SW480 (cell line): ENCODE measurements at places on chromosomes 12 and 14.

DNA sequence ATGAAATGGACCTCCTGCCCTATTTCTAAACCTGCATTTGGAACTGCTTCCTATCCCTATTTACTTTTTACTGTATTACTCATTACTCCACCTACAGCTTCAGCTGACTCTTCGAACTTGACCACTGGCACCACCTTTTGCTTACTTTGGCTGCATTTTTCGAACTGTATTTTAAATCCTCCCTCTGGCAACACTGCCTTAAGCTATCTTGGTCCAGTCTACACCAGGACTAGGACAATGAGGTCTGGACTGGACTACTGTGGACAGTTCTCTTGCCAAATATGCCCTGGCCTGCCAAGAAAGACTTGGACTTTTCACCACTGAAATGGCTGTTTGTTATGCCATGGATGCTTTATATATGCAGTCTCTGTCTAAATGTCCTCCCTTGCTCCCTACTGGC lies 328.1 kb downstream of the BTG1 start:
- DNase-seq = no peak

GRCh38 chr14:60566101-60566500 lies 57.2 kb downstream of the SIX6 start:
- DNase-seq = no peak

- no peak for DNase-seq
These were observed 193.7 kb upstream of the FRMD6 start for GRCh38 chr14:51457843-51458562.

- DNase-seq = no peak
These were observed 55.1 kb upstream of the BCL11B start for GRCh38 chr14:99327050-99327449.

DNA sequence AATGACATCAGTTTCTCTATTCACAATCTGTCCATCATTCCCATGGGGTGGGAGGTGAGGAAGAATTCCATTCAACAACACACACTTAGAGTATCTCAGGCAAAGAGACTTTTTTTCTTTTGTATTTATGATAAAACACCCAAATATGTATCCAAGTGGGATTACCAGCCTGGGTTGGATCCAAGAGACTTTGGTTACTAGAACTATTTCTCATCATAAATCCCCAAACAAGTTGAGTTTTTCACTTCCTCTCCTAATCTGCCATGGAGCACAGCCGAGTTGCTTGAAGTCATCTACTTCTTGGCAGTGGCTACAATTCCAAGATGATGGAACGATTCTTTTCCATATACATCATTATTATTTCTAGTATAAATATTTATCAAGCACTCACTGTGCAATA lies 209.2 kb upstream of the HMGA2 start:
- DNase-seq = no peak

GRCh38 chr12:131226345-131227265 lies 272.9 kb downstream of the ADGRD1 start:
- no peak for DNase-seq

DNA sequence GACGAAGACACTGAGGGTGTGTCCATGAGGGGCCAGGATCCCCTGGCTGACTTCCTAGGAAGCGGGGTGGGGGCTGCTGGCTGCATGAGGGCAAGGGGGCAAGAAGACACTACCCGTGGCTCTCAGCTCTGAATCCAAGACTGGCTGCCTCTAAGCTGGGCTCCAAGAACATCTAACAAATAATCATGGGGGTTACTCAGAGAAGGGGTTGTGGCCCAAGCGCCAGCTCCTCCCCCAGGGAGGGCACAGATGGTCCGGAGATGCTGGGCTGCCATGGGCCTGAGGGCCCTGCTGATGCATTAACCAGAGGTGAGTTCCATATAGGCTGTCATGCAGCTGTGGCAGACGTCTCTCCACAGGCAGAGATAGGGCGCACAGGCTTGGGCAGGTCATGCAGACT lies 14.3 kb downstream of the SYNDIG1L start:
- no peak for DNase-seq

DNA sequence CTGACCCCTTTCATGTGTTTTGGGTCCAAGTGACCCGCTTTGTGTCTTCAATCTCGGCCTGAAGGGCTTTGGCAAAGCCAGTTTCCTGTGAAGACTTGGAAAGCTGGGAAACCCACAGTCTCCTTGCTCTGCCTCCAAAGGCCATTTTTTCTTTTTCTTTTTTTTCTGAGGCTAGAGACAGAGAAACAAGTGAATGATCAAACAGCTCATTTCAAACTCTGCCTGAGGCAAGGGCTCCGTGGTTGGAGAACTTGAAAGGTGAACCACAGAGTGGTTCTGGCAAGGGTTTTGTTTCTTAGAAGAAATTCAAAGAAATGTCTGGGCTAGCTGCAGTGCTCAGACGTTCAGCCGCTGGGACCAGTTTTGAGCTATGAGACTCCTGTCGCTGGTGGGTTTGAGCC lies 62.7 kb downstream of the ERH start:
- DNase-seq = no peak

GRCh38 chr12:27191531-27191930 lies 52.6 kb upstream of the STK38L start:
- no peak for DNase-seq

- DNase-seq = no peak
These were observed 14.5 kb downstream of the ITPK1 start for GRCh38 chr14:93101181-93101580.

DNA sequence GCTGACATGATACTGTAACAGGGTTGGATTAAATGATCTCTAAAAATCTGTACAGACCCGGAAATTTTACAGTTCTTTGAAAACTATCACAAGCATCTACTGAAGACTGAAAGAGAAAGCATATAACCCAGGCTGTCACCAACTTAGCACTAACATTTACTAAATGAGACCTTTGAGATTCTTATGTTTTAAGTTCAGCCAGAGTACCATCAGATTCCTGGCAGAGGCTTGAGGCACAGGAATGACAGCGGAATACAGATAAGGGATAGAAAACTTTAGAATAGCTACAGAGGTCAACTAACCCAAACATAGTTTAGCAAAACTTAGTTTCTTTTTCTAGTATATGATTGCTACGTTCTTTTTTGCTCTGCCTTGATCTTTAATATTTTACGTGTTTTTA lies 91.6 kb upstream of the FERMT2 start:
- no peak for DNase-seq

- DNase-seq = no peak
These were observed 1.0 kb upstream of the TSSK4 start for GRCh38 chr14:24204163-24205146.

DNA sequence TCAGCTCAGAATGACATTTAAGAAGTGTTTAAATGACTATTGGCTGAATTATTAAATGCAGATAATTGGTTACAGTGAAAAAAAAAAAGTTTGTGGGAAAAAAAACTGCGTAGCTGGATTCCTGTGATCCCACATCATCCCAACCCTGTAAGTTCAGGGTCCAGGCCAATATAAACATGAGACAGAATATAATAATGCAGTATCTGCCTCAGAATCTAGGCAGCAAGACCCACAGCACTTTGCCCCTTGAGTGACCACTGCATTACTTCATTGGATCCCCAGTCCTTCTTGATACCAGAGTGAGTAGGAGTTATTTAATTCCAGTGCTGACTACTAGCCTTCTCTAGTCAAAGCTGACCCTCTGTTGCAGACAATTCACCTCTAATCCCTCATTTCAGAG lies 272.6 kb downstream of the CCER1 start:
- DNase-seq = no peak

DNA sequence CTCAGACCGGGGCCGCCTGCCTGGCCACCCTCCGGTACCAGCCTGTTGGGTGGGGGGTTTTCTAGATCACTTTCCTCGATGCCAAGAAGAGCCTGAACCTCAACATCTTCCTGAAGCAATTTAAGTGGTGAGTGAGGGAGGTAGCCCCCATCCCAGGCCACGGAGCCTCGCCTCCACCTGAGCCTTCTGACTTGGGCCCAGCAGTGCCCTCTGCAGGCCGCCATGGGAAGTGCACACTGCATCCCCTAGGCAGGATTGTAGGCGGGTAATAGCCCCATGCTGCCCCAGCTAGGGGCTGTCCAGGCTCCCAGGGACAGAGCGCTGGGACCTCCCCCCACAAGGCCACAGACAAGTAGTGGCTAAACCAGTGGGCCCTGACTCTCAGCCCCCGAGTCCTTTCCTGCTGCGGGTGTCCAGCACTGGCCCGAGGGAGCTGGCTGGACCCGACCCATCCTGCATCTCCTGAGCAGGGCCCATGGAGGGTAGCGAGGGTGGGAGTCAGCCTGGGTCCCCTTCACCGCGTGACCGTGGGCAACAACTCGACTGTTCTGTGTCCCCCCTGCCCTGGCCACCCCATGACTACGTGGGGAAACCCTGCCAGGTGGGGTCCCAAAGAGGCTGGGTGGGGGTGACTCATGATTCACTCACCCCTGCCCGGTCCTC lies 15.3 kb upstream of the ADSS1 start:
- peak; percentile 54 for DNase-seq

- DNase-seq = peak; percentile 50
These were observed 209.6 kb downstream of the CRADD start for GRCh38 chr12:93886533-93887511.

- DNase-seq = peak; percentile 96
These were observed at the start of gene PSMB5 for GRCh38 chr14:23034498-23035302. Gene PSMB5, minus strand, starts transcription at chr14:23034900. Its CDS starts 19 bp downstream, at chr14:23034881.
